ENCODE measurements at places on chromosomes 11 and 22.

DNA sequence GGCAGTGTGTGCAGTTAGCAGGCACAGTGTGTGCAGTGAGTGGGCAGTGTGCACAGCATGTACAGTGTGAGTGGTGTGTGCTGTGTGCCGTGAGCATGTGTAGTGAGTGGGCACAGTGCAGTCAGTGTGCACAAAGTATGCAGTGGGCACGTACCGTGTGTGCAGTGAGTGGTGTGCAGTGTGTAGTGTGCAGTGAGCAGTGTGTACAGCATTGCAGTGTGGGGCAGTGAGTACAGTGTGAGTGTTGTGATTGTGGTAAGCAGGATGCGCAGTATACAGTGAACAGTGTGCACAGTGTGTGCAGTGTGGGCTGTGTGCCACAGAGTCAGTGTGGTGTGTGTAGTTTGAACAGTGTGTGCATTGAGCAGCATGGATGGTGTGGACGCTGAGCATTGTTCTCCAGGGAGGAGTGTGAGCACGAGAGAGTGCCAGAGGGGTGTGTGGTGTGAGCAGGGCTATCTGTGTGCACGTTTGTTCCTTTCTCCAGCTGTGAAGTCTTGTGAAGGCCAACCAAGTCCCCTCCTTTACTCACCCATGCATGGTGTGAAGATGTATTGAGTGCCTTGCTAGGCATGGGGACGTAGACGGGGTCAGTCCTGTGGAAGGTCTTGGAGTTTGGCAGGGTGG is 3.0 kb downstream of the SHANK3 start:
- no peak overlapping the region for H3K4me3 ChIP-seq
- DNase-seq, result no peak
- no peaks in the 10 kb centered on the region for H3K4me1 ChIP-seq
- H3K27me3 ChIP-seq, result peaks cover 33% of the 10 kb centered on the region

DNA sequence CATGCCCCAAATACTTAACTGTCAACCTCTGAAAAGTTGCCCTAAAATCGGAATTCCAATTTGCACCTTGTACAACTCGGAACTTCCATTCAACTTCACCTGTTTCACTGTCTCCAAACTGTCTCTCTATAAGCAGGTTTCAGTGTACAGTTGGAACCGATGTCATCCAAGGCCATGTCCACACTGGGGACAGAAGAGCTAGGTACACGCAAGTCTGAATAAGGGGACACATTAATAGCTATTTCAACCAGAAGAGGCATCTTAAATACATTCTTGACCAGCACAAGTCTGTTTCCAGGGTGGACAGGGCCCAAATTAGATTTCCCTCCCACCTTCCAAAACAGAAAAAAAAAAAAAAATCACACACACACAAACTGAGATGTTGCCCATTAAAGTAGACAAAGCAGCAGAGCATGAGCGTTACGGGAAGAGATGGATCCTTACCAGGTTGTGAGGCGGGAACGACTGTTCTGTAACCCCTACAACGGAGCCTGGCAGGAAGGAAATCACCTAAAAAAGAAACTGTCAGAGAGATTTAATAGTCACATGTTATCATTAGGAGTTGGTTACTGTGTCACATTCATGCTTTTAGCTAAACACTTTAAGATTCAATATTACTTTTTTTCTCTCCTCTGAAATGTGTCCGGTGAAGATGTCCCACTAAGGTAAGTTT is 1.7 kb downstream of the CREBZF start:
- H3K36me3 ChIP-seq, result peaks cover 56% of the 10 kb centered on the region
- H3K27ac ChIP-seq, result peak overlapping the region; percentile 96
- H3K4me1 ChIP-seq, result peaks cover 47% of the 10 kb centered on the region
- 0 out of 2 replicates have a peak, but pooled peaks cover 3% of the 10 kb centered on the region for H3K27me3 ChIP-seq

GRCh38 chr11:60831143-60831500 is 10.8 kb upstream of the CCDC86 start:
- H3K4me1 ChIP-seq, result peaks cover 32% of the 10 kb centered on the region
- DNase-seq, result peak; percentile 62
- H3K27me3 ChIP-seq, result peaks cover 15% of the 10 kb centered on the region
- H3K4me3 ChIP-seq, result no peak overlapping the region
- H3K27ac ChIP-seq, result no peak overlapping the region

DNA sequence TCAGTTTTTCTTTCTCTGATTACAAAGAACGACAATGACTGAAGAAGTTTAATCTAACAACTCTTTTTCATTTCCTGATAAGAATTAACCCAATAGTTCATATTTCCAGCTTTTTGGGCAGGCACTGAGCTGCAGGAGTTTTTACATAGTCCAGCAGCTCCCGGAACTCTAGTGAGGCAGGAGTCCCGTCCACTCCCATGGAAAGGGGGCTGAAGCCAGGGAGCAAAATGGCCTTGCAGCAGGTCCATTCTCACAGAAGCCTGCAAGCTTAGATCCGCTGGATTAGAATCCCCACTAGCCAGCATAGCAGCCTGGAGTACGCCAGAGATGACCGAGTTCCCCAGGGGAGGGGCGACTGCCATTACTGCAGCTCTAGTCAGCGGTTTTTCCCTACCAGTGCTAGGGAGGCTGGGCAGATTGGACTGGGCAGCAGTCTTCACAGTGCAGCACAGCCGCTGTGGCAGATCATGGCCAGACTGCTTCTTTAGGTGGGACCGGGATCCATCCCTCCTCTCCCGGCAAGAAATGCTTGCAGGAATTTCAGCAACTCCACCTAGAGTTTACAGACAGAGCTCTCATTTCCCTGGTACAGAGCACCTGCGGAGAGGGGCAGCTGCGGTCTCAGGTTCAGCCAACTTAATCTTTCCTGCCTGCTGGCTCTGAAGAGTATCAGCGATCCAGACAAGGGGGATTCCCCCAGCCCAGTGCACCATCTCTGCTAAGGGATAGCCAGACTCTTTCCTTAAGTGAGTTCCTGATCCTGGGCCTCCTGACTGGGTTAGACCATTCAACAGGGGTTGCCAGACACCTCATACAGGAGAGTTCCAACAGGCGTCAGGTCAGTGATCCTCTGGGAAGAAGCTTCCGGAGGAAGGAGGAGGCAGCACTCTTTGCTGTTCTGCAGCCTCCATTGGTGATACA is 742 bp upstream of the CASP4 start:
- peak; percentile 48 for DNase-seq
- peak overlapping the region; percentile 93 for H3K4me3 ChIP-seq
- no peaks in the 10 kb centered on the region for H3K27me3 ChIP-seq
- peaks cover 50% of the 10 kb centered on the region for H3K4me1 ChIP-seq
- peaks cover 42% of the 10 kb centered on the region for H3K36me3 ChIP-seq
- peak overlapping the region; percentile 98 for H3K27ac ChIP-seq

DNA sequence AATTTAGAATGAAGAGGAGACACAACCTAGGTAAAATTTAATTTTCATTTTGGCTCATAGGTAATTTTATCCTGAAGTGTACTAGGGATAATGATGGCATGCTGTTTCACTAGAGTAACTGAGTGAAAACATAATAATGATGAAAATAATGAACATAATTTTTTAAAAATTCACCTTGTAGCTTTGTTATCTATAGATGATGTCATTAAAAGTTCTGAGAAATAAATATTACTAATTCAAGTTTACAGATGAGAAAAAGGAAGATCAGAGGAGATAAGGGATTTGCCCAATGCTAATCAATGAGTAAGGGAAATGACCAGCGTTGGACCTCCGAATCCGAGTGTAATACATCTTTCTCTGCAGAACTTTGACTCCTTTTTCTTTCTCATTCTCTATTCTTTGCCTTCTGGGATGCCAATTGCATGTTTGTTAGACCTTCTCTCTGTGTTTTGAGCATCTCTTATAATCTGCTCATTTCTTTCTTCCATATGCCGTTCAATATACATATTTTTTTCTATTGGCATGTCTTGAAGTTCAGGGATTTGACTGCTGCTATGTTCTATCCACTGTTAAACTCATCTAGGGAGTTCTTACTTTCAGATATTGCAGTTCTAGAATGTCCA is 186.5 kb downstream of the SNX19 start:
- no peak overlapping the region for H3K27ac ChIP-seq
- H3K27me3 ChIP-seq, result peaks cover 4% of the 10 kb centered on the region
- peaks cover 45% of the 10 kb centered on the region for H3K36me3 ChIP-seq
- H3K4me3 ChIP-seq, result no peak overlapping the region

GRCh38 chr22:46579751-46580449 is 40.3 kb upstream of the GRAMD4 start:
- no peak overlapping the region for H3K27ac ChIP-seq
- peaks cover 3% of the 10 kb centered on the region for H3K27me3 ChIP-seq
- H3K4me1 ChIP-seq, result peaks cover 14% of the 10 kb centered on the region
- DNase-seq, result no peak
- no peaks in the 10 kb centered on the region for H3K36me3 ChIP-seq
- no peak overlapping the region for H3K4me3 ChIP-seq

- peaks cover 6% of the 10 kb centered on the region for H3K4me1 ChIP-seq
- DNase-seq, result peak; percentile 58
- H3K4me3 ChIP-seq, result no peak overlapping the region
- H3K36me3 ChIP-seq, result 0 out of 2 replicates have a peak, but pooled peaks cover 5% of the 10 kb centered on the region
- H3K27me3 ChIP-seq, result no peaks in the 10 kb centered on the region
Observed at GRCh38 chr11:87290304-87290922, 252.7 kb downstream of the TMEM135 start.

DNA sequence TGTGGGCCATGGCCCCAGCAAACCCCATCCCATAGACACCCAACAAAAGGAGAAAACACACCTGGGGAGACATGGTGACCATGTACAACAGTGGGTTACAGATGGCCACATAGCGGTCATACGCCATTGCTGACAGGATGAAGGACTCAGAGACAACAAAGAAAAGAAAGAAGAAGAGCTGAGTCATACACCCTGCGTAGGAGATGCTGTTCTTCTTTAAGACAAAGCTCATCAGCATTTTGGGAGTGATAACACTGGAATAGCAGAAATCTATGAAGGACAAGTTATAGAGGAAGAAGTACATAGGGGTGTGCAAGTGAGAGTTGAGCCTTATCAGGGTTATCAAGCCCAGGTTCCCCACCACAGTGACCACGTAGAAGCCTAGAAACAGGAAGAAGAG is 4.9 kb downstream of the OR8B8 start:
- no peak overlapping the region for H3K4me3 ChIP-seq
- no peak for DNase-seq
- H3K4me1 ChIP-seq, result no peaks in the 10 kb centered on the region
- H3K27me3 ChIP-seq, result peaks cover 6% of the 10 kb centered on the region

DNA sequence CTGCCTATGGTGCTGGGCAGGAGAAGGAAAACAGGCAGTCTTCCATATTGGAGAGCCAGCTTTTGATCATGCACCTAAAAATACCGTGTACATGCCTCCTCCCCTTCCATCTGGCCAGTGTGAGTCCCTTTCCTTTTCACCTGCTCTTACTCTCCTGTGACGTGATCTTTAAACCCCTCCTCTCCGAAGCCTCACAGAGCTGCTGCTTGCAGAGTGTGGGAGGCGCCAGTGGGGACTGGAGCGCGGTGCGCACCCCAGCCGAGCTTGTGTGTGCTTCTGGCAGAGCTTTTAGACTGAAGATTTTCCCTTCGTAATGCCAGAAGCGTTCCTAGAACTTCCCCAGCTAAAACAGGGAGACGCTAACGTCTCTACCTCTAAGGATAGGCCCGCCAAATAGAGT is 29.8 kb downstream of the MUC6 start:
- H3K27me3 ChIP-seq, result peaks cover 5% of the 10 kb centered on the region
- H3K36me3 ChIP-seq, result peaks cover 10% of the 10 kb centered on the region
- no peak overlapping the region for H3K4me3 ChIP-seq
- H3K27ac ChIP-seq, result no peak overlapping the region
- no peaks in the 10 kb centered on the region for H3K4me1 ChIP-seq

DNA sequence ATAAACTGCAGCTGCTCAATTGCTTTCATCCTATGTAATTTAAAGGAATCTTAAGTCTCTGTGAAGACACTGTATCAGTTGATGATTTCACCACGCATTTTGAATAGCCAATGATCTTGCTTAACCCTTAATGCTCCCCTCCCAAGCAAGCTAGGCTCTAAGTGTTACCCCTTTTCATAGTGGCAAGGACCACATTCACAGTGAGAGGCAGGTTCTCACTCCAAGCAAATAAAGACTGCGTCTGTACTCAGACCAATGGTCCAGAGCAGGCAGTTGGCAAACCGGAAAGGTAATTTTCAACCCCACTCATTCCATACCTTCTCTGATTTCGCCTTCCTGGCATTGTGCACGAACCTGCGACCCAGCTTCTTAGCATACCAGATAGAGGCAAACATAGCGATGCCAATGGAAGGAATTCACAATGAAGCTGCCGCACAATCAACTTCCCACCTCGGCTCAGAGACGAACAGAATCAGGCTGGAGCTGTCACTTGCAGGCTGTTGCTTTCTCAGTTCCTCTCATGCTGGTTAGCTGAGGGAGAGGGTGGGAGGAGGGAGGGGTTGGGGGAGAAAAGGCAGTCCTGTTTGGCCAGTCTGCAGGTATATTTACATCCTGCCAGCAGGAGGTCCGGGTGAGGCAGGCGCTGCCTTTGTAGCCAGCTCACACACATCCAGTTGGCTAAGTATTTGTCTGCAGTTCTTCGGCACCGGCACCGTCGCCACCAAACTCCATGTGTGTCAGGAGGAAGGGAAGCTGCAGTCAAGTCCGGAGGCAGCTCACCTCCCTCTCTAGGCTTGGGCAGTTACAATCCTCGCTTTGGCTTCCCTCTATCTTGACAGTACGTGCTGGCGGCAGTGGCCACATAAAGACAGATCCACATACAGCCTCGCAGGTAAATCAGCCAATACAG is 1151.2 kb upstream of the CCDC90B start:
- no peaks in the 10 kb centered on the region for H3K27me3 ChIP-seq
- no peaks in the 10 kb centered on the region for H3K36me3 ChIP-seq
- DNase-seq, result no peak
- no peak overlapping the region for H3K4me3 ChIP-seq
- no peaks in the 10 kb centered on the region for H3K4me1 ChIP-seq

GRCh38 chr11:62605902-62606301 is 4.2 kb upstream of the MTA2 start:
- peaks cover 4% of the 10 kb centered on the region for H3K27me3 ChIP-seq
- no peak overlapping the region for H3K4me3 ChIP-seq
- H3K36me3 ChIP-seq, result peaks cover 26% of the 10 kb centered on the region
- H3K4me1 ChIP-seq, result peaks cover 13% of the 10 kb centered on the region

GRCh38 chr11:84947970-84948580 is 679.1 kb downstream of the DLG2 start:
- no peak for DNase-seq
- no peak overlapping the region for H3K27ac ChIP-seq
- H3K4me1 ChIP-seq, result peaks cover 6% of the 10 kb centered on the region
- peaks cover 5% of the 10 kb centered on the region for H3K36me3 ChIP-seq

DNA sequence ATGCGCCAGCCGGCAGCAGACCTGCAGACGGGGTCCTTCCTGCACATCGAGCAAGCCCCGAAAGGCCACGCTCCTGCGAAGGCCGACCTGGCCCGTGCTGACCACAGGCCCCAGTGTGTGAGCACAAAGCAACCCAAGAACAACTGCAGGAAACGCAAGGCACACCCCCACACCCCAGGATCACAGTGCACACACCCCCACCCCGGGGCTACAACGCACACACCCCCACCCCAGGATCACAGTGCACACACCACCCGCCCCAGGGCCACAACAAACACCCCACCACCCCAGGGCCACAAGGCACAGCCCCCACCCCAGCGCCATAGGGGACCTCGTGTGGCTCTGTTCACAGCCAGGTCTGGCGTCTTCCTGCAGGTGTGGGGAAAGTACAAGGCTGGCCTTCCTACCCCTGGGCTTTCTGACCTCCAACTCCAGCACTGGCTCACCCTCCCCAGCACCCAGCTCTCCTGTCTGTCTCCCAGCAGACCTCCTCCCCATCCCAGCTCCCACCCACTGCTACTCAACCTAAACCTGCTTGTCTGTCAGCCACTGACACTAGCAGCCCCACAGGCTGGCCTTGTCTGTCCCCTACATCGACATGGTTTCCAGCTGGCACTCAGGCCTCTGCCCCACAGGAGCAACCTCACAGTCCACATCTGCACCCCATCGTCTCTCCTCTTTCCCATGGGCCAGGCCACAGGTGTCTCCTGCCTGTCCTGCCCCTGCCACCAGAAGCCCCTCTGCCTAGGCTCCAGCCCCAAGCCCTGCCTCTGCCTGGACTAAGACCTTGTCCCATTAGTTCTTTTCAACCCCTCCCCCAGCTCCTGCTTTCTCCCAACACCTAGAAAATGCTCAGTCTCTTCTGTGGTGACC is 20.5 kb upstream of the EFCAB6 start:
- peaks cover 8% of the 10 kb centered on the region for H3K4me1 ChIP-seq
- DNase-seq, result no peak
- no peak overlapping the region for H3K27ac ChIP-seq
- H3K4me3 ChIP-seq, result no peak overlapping the region

Data from HFFc6 (cell line).